ENCODE measurements at places on chromosomes 11 and 22.

GRCh38 chr22:40329466-40329865 lies 16.8 kb upstream of the ADSL start:
- no peak for ATAC-seq

- no peak for ATAC-seq
These were observed 11.3 kb downstream of the SHANK2 start for GRCh38 chr11:71240865-71241691.

DNA sequence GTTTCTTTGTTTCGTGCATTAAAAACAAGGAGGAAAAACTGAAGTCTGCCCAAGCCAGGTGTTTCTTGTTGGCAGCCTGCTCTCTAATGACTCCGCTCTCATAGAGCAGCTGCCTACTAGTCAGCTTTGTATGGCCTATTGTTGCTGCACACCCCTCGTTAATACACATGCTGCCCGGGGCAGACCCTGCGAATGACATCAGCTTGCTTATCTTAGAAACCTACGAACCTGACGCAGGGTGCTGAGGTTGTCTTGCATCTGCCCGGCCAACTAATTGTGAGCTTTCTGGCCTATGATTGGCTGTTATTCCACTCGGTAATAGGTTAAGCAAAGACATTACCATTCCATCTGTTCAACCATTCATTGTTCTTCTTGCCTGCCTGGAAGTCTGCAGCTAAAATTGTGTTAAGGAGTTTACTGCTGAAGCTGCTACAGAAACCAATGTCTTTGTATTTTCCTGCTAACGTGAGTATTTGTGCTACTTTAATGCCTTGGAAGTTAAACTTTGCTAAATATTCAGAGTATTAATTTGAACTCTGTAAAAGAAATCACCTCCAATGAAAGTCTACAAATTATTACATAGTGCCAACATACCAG lies 37.5 kb downstream of the ZC3H12C start:
- no peak for ATAC-seq

DNA sequence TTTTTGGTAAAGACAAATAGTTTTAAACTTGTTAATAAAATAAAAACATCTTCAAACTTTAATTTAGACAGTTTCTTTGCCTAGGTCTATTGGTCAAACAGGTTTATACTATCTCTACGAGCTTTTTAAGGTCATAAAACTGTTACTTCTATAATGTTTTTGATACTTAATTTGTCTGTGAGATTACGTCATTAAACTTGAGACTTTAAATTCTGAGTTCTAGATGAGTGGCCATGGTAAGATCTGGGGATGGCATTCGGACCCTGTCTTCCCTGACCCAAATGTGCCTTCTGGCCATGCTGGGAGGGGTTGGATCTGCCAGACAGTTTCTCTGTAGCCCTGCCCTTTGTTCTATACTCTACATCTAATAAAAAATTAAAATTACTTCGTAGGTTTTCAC lies 497.8 kb downstream of the TMEM135 start:
- ATAC-seq: no peak

- peak; percentile 52 for ATAC-seq
These were observed at the start of gene IL17REL for GRCh38 chr22:50012211-50013181. TSS of gene IL17REL (minus strand) at chr22:50012765. CDS start at chr22:50012646, 119 bp downstream.

- ATAC-seq: no peak
These were observed 656 bp downstream of the SRRD start for GRCh38 chr22:26484360-26484706.
